Naive B cell (primary cell): ENCODE measurements at places on chromosomes 2 and 18.

- no peak for DNase-seq
Measured at GRCh38 chr2:134536296-134536695, 182.5 kb downstream of the TMEM163 start.

DNA sequence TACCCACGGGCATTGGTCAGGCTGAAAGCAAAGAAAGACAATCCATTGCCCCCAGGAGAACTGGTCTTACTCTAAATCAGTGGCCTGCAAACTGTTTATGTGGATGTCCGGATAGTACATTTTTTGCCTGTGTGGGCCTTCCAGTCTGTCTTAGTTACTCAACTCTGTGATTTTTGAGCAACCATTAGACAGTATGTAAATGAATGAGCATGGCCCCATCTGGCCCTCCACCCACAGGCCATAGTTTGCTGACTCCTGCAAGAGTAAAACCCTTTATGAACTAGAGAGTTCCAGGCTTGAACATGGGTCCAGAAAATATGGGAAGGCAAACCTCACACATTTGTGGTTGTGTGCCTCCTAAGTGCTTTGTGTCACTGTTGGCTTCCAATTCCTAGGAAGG, 55.7 kb upstream of the CYP1B1 start:
- DNase-seq, result no peak

- no peak for DNase-seq
Measured at GRCh38 chr18:37261246-37261840, 304.3 kb downstream of the CELF4 start.

GRCh38 chr2:29522951-29523669, 398.3 kb downstream of the ALK start:
- no peak for DNase-seq

- no peak for DNase-seq
Measured at GRCh38 chr2:217795706-217796465, 206.9 kb downstream of the TNS1 start.

DNA sequence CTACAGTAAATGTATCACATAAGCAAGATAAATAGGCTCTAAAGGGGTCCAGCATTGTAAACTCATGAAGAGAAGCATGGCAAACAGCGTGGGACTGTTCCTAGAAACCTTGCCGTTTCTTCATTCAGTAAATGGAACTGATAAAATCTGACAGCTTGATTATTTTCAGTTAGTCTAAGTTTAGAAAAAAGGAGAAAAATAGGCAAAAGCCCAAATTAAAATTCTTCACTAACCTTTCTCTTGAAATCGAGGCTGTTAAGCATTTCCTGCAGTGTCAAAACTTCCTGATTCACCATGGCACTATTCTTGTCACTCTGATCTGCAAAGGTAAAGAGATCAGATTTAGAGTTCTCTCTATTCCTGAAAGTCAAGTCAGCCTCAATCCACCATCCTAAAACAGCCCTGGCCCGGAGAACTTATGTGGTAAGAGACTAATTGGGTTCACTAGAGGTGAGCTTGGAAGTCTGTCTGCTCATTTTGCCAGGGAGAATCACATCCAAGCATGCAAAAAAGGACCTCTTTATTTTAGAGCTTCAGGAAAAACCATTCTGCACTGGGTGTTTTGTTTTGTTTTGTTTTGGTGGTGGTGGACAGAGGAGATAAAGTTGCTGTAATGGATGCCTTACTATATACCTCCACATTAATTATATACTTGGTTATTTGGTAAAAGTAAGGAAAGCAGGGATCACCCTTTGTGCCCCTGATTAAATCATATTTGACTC, 52.4 kb upstream of the STAT1 start:
- no peak for DNase-seq

DNA sequence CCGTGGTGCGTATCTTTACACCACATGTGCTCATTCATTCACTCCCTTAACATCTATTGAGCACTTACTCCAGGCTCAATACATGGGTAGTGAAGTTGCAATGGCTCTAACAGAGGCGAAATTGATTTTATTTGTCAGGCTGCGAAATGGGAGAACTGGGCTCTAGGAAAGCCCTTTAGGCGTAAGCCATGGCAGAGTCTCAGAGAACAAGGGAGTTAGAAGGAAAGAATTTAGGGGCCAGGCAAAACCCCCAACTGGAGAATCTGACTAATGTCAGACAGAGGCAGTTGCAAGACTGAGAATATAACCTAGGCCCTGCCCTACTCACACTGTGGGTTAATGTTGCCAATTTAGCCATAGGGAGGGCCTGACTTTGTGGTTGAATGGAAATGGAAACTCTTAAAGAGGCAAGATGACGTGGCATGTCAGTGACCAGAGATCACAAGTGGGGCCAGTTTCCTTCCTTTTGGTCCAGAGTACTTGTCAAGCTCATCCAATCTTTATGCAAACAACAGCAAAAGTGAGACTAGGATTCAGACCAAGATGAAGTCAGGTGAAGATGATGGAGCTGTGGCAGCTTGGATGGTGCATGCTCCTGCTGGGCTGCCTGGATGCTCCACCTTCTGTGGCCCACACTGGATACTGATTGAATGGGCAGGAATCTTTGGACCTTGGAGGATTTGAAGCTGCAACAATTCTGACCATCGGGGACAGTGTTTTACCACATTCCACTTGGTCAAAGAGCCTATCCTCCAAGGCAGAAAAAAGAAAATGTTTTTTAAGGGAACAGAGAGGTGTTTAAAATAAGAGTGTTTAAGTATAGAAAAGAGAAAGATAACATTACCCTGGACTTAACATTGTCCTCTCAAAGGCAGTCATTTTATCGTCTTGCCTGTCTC, 92.2 kb downstream of the CAPN13 start:
- no peak for DNase-seq

DNA sequence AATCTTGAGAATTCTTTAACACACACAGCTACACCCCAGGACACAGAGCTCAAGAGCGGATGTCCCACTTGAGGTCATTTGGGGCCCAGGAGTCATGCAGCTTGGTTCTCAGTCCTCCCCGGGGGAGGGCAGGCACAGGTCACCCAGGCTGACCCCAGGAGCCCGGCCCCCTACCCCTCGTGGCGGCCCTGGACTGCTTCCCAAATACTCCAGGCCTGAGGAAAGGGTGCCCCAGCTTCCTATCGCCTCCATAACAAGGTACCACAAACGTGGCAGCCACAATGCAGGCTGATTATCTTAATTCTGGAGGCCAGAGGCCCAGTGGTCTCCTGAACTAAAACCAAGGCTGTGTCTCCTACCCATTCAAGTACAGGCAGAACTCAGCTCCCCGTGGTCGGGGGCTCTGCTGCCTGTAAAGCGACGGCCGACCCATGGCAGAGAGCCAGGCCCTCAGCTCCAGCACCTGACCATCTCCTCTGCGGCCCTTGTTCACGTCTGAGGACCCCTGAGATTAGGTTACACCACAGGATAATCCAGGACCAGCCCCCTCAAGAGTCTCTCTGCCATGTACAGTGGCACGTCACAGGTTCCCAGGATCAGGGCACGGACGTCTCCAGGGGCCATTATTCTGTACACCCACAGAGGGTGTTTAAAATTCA, 10.5 kb downstream of the SLC66A2 start:
- no peak for DNase-seq

- DNase-seq, result no peak
Measured at GRCh38 chr18:78730546-78730945, 249.1 kb upstream of the SALL3 start.

GRCh38 chr18:74154716-74155115, 6.4 kb downstream of the TIMM21 start:
- no peak for DNase-seq

GRCh38 chr2:31333046-31333445, 81.5 kb downstream of the XDH start:
- DNase-seq, result no peak

- no peak for DNase-seq
Measured at GRCh38 chr18:24536326-24536725, 75.9 kb downstream of the HRH4 start.

DNA sequence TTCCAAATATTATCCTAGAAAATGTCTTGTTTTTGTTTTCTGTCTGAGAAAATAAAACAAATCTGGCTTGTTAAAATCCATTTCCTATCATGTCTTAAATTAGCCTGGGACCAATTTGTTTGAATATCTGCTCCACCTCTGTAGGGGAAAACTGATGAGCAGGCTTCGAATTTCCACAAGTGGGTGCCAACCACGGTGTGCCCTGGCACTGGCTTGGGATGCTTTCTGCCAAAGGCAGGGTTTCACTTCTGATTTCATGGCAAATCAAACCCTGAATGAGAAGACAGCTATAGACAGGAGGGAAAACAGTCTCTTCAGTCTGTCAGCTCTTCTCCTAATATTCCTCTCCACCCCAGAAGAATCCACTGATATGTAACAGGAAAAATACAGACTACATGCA, 33.7 kb upstream of the STAT4 start:
- DNase-seq, result no peak

- DNase-seq, result no peak
Measured at GRCh38 chr2:197092431-197092830, 165.9 kb upstream of the PGAP1 start.
